ENCODE measurements at places on chromosomes 4 and X.

GRCh38 chr4:86967073-86967472 lies 32.3 kb downstream of the AFF1 start:
- DNase-seq, result no peak

GRCh38 chr4:98514741-98515469 lies 143.5 kb downstream of the TSPAN5 start:
- no peak for DNase-seq

DNA sequence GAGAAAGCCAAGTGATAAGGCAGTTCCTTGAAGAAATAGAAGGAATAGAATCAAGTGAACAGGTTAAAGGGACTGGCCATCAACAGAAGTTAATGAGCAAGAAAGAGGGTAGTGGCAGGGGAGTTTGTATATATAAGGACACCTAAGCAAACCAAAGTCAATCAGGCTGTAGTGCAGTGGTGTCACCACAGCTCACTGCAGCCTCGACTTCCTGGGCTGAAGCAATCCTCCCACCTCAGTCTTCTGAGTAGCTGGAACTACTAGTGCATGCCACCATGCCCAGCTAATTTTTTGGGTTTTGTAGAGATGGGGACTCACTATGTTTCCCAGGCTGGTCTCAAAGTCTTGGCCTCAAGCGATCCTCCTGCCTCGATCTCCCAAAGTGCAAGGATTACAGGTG lies 15.9 kb downstream of the ACOT9 start:
- DNase-seq, result no peak

DNA sequence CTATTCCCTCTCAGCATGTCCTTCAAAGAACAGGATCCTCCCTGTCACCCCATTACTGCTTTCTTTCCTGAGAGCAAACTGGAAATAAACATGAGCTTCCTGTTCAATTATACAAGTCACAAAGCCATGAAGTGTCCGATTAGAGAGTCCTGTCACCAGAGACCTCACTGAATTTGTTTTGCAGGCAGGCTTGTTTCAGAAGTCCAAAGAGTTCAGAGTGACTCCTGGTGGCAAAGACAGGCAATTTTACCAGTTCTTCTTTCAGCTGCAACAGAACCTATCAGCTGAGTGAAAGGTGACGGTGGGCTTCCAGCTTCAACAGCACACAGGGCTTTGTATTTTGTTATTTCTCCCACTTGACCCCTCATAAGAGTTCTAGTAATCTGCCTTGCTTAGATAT lies 6.4 kb downstream of the ELK1 start:
- DNase-seq, result no peak
